ENCODE measurements at places on chromosomes 16 and 17.

DNA sequence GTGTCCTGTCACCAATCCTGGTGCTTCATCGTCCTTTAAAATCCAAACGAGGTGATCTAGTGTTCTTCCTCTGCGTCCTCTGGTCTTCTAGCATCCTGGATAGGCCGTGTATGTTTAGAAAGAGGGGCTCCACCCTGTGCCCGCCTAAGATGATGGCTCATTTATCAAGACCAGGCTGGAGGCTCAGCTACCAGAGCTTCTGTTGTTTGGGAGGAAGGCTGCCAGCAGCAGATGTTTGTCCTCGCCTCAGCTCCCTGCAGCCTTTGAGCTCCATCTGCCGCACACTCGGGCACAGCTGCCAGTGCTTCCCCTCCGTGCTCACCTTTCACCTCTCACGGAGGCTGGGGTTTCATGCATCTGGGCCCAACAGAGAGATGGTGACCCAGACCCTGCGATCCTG, 954.7 kb upstream of the RBFOX1 start:
- no peak for DNase-seq

DNA sequence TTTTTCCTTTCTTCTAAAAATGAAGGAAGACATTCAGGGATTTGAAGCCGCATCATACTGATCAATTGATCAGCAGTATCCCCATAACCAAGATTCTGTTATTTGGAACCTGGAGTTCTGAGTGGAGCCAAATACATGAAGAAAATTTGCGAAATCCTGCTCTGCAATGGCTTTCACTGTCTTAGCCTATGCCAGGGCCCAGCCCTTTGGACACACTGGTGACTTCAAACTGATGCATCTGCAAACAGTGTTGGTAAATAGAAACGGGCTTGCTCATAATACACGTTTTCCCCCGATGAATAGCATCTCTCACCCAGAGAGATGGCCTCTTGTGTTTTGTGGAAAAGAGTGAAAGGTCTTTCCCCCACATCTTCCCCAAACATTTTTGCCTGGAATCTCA, 87.6 kb upstream of the TOX3 start:
- no peak for DNase-seq

GRCh38 chr16:59339871-59340270, 605.8 kb upstream of the GOT2 start:
- DNase-seq, result no peak

DNA sequence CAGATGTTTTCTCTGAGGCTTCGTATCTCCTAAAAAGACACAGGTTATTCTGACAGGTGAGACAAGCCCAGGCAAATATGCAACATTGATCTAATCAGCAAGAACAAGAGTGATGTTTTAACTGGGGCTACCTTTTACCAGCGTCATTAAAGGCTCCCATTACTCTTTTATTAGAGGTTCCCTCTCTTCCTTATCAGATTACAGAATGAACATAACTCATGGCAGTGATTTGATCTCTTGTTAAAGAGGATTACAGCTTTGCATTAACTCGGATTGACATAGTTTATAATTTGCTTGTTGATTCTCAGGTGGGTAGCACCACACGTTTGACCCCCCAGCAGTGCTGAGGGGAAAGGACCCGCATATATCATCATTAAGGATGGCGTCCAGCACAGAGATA, 90.5 kb downstream of the AATF start:
- DNase-seq, result no peak

DNA sequence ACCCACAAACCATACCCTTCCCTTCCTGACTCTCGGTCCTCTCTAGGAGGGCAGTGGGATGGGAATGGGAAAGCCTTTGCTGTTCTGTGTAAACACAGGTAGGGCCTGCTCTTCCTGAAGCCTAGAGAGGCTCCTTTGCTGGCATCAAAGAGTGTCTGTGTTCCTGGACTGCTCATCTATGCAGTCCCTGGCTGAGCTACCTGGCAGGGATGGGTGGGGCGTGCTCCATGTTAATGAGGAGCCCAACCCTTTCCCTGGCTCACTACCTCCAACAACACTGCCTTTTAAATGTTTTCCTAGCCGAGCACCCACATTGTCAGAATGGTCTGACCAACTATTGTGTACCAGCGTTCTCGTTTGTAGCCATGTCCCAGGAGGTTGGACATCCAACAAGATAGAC, 26.6 kb upstream of the NAGLU start:
- no peak for DNase-seq

Measured in H54 (cell line).